Eye (tissue), 1 donor: ENCODE measurements at places on chromosomes 6 and 20.

GRCh38 chr6:33592595-33593413, 12.7 kb upstream of the BAK1 start:
- peak; percentile 46 for DNase-seq

GRCh38 chr6:68575765-68576439, 59.2 kb upstream of the ADGRB3 start:
- peak; percentile 79 for DNase-seq

DNA sequence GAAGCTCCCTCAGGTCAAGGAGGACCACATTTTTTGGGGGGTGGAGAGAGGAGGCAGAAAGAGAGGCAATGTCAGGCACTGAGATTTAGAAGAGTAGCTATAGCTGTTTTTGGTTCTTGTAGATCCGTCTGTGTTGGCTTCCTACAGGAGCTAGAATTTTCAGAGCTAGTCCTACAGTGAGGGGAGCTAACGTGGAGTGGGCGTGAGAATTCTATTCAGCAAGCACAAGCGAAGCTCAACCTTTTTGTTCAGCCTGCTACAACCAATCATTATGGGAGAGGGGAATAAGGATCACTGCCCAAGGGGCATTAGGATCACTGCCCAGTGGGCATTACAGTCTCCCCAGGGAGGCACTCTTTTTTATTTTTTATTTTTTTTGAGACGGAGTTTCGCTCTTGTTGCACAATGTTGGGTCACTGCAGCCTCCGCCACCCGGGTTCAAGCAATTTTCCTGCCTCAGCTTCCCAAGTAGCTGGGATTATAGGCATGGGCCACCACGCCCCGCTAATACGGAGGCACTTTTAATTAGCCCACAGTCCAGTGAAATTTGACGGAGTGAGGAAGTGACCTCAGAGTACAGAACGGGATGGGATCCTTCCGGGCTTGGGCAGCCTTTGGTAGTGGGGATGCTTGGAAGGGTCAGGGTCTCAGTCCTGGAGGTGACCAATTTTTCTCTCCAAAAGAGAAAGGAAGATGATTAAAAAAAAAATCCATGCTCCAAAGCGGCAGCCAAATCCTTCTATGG, 1.1 kb upstream of the PANK2 start:
- DNase-seq: no peak

- no peak for DNase-seq
These were observed 120.4 kb upstream of the SLC2A12 start for GRCh38 chr6:134172706-134173365.

DNA sequence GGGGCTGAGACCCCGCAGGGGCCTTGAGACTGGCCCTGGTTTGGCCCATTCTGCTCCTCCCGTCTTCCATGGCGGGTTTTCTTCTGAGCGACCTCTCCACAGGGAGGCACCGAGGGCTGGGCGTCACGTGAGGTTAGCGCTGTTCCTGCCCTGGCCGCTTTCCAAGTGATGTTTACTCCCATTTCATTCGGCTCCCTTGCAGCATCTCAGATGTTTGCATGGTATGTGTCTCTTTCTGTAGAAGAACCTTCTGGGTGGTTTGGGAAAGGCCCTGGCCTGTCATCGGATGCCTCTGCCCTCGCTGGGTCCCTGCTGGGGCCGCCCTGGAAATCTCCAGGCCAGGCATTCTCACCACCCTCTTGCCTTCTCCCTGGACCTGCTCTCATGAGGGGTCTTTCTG, 17.3 kb downstream of the RAMACL start:
- no peak for DNase-seq

DNA sequence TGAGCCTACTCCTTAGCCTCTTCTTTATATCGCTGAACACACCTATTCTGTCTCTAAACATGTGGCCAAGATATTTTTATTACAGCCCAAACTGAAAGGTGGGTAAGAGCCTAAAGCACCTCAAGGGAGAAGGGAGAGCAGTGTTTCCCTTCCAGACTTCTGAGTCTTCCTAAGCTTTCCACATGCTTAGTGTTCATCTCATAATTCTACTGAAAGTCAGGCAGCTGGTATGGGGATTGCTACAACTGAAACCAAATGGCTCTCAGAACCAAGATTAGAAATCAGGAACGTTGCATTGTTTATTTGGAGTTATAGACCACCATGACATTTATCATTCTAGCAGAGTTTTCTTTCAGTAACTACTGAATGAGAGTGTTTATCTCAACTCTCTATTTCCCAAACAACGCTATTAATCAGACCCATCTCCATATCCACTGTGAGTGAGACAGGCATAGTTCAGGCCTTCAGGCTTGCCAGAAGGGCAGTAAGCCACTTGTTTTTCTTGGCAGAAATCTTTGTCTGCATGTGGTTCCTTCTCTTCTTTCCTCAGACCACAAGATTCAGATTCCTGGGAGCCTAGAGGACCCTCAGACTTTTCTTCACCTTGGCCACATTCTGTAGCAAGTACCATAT, 22.8 kb downstream of the VGLL2 start:
- DNase-seq: no peak

DNA sequence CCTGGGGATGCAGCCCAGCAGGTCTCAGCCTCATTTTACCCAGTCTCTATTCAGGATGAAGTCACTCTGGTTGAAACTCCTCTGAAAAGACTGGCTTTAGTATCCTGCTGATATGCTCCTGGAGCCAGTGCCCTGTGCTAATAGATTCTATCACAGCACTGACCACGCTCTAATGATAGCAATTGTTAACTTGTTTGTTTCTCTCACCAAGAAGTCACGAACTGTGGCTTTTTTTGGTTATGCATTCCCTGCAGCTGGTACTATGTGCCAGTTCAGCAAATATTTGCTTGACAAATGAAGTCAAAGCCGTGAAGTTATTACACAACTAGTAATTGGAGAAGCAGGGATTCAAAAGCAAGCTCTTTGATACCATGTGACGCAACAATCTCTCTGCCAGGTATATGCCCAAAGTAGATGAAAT, 754.6 kb downstream of the KIF16B start:
- no peak for DNase-seq

DNA sequence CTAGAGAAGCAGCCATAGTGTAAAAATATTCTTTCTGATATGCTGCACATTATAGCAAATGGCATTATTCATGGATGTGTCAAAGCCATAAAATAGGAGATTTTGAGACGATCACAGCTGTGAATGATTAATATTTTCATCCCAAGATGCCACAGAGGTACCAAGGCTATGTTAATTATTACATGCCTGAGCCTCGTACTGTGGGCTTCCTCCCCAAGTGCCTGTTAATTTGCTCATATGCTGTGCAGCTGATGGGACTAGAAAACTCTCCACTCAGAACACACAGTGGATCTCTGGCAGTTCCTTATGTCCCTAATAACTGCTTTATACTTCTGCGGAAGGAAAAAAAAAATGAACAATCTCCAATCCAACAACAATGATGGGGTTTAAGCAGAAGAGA, 184.9 kb upstream of the TSHZ2 start:
- DNase-seq: no peak

GRCh38 chr6:53327017-53327395, 21.7 kb downstream of the ELOVL5 start:
- no peak for DNase-seq

- DNase-seq: no peak
These were observed 81.9 kb downstream of the PHACTR2 start for GRCh38 chr6:143759666-143760065.

- DNase-seq: no peak
These were observed 67.5 kb upstream of the THEMIS start for GRCh38 chr6:127968394-127968793.

DNA sequence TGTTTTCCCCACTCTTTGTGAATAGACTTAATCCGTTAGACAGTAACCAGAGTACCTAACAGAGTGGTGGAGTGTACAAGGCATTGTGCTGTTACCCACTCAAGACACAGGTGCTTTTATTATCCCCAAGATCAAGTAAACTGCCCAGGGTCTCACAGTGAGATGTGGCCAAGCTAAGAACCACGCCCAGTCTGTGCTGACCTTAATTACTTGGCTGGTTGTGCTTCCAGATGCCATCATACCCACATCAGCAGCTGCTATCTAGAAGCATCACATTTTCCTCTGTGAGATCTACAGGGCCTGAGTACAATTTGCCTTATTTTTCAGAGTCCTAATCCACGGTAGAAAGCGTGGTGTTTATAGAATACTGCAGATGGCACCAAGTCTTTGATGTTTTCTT, 70.3 kb downstream of the GFRA4 start:
- no peak for DNase-seq

GRCh38 chr20:4820806-4821518, 99.3 kb downstream of the PRND start:
- peak; percentile 17 for DNase-seq

DNA sequence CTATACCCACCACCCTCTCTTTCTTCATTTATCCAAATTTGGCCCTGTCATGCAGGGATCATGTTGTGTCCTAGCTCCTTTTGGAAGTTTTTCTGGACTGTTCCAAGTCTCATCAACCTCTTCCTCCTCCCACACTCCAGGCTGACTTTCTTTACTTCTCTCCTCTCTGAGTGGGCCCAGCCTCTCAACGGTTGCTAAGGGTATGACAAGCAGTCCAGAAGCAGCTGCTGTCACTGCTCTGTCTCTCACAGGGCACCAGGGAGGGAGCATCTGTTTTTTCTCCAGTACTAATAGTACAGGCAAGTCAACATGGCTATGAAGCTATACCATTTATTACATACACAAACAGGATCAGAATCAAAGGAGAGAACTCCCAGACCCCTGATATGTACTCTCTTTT, 8.2 kb downstream of the NT5DC1 start:
- no peak for DNase-seq

DNA sequence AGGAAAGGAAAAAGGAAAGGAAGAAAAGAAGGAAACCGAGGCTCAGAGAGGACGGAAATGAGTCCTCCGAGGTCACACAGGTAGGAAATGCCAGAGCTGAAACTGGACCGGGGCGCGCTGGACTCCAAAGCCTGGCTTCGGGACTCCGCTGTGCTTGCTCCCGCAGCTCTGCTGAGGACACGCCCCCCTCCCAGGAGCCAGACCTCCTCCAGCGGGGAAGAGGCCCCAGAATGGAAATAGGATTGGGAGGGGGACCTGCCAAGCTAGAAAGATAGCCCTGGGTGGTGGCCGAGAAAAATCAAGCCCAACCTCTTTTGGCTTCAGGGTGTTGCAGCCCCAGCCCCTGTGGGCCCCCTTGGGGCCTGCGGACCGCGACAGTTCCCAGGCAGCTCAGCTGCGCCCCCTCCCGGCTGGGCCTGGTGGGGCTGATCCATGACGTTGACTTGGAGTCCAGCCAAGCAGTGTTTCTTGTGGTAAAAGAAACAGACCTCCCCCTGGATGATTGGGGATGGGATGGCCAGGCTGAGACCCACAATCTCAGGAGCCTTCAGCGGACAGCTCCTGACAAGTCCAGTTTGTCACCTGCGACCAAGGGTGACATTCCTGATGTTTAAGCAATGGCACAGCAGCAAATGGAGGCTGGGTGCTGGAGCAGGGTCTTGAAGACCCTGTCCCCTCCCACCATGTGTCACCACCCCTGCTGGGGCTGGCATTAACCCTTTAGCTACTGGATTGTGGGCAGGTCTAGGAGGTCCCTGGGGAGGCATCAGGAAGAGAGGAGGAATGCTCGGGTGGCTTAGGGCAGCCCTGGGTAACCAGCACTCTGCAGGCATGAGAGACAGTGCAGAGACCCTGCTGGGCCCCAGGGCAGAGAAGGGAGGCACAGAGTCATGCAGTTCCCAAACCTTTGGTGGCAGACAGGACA, 55.4 kb downstream of the RIPOR3 start:
- DNase-seq: peak; percentile 78

DNA sequence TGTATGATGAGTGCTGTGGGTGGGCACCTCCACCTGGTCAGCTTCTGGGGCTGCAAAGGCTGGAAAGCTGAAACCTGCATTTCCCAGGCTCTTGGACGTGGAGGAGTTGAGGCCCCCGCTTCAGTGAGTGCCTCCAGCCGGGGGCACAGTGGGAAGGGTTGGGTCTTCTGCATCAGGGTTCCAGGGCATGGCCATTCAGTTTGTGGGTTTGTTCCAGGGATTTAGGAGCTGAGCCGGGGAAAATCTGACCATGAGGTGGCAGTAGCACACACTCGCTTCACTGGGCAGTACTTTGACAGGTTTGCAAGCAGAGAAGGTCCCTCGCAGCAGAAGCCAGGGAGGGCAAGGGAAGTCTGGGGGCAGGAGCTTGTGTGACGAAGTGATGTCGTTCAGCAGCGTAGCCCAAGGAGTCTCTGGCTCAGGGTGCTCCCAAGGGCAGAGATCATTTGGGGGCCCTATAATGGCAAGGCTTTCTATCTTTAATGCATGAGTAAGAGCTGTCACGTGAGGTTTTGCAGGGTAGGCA, 69.5 kb upstream of the SULF2 start:
- no peak for DNase-seq

GRCh38 chr6:157099912-157100593, 223.3 kb downstream of the TMEM242 start:
- DNase-seq: no peak

- DNase-seq: no peak
These were observed 377.0 kb upstream of the NOX3 start for GRCh38 chr6:155832596-155832995.

GRCh38 chr6:163543321-163543720, 128.8 kb downstream of the QKI start:
- DNase-seq: no peak

DNA sequence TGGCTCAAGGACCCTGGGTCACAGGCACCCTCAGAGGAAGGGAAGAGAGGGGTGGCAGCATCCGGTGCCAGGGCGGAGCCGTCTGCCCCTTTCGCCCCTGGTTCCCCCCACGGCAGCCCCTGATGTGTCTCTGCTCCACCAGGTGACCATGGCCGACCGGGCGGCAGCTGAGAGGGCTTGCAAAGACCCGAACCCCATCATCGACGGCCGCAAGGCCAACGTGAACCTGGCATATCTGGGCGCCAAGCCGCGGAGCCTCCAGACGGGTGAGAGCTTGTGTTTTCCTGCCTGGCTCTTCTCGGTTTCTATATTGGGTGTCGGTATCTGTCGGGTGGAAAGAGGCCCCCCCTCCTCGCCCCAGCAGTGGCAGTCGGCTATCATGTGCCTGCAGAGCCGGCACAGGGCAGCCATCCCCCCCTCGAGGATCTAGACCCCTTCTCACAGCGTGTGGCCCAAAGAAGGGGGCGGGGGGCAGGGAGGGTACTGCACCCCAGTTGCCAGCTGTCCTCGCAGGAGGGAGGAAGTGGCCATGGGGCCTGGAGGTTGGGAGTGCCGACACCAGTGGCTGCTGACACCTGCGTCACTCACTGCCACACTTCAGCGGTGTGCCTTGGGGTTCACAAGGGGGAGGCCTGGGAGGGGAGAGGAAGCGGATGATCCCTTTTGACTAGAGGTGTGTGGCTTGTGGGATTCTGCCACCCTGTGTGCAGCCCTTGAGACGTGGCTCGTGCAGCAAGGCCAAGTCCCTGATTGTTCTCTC, 1.5 kb downstream of the RBM38 start:
- no peak for DNase-seq

- DNase-seq: peak; percentile 73
These were observed 24.0 kb upstream of the HDAC2 start for GRCh38 chr6:113994934-113995342.

DNA sequence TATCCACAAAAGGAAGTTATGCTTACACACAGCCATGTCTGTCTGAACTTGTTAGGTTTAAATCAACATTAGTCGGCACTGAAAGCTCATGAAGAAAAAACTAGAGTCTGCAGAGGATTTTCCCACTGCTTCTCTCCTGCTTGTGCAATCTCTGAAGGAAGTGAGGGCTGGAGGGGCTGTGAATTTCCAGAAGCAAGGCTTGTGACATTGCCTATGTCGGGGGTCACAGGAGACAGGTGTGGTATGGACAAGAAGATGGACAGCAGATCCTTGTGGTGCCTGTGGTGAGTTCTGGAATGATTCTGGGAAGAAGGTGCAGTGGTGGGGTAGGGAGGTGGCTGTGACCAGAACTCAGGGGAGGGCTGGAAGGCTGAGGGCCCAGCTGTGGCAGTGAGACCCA, 84.3 kb upstream of the TRAF3IP2 start:
- DNase-seq: no peak
